ENCODE measurements at places on chromosomes 3 and 15.

GRCh38 chr15:68200016-68200861, 4.9 kb downstream of the CALML4 start:
- no peak for DNase-seq

GRCh38 chr15:75023872-75024636, 664 bp downstream of the PPCDC start:
- no peak for DNase-seq

DNA sequence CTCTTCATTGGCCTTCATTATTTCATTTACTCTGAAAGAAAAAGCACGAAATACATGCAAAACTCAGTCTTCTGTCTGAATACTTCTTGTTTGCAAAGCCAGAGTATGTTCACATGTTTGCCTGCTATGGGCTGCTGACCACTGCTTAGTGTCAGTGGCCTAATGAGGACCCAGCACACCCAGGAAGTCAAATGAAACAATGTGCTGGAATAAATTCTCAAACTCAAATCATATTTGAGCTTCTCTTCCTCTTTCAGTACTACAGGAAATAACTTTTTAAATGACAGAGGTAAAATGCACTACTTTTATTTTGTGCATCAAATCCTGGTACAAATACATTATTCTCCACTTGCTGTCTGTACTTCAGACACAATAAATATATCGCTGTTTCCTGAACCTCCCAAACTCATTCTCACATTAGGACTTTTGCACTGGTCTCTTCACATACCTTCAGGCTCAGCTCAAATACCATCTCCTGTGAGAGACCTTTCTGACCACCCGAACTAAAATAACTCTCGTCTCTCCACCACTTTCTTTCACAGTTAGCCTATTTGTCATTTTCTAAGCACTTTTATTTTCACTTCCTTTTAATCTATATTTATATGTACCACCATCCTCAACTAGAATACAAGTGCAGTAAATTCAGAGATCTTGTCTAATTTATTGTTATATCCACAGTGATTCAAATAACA, 176.8 kb downstream of the TUSC7 start:
- DNase-seq = no peak

DNA sequence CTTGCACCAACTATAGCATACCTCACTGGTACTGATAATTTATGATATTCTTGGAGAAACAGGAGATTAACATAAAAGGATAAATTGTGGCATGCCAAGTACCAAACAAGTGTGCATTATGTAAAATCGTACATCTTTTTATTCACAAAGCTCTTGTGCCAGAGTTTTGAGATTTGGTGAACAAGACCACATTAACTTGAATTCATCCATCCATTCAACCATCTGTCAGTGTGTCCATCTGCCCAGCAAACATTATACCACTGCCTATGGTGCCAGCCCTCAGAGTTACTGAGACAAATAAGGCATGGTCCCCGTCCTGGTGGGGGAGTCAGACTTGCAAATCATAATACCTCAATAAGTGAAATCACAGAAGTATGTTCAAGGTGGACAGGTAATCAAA, 17.0 kb upstream of the NEO1 start:
- DNase-seq = no peak

GRCh38 chr3:149902498-149903139, 68.1 kb downstream of the PFN2 start:
- DNase-seq = no peak

- DNase-seq = no peak
Observed at GRCh38 chr3:17320266-17320665, 422.2 kb downstream of the TBC1D5 start.

- DNase-seq = no peak
Observed at GRCh38 chr3:100720426-100720825, 11.1 kb downstream of the TFG start.

DNA sequence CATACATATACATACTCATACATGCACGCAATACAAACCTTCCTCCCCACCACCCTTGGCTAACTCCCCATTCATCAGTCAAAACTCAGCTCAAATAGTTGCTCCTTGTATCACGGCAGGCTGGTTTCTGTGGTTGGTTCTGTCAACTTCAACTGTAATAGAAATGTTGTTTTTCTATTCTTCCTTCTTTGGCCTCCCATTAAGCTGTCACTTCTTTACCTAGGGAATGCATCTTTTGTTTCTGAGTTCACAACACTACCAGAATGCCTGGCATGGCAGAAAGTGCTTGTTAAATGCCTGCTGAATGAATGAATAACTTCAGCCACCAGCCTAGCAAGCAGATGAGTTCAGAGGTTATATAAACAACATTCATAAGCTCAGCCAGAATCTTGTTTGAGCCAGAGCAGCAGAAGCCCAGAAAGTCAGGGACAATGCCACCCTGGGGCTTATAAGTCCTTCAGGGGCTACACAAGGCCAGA, 63.1 kb downstream of the B3GALNT1 start:
- no peak for DNase-seq

- no peak for DNase-seq
Observed at GRCh38 chr3:108189440-108189839, 32.8 kb downstream of the IFT57 start.

DNA sequence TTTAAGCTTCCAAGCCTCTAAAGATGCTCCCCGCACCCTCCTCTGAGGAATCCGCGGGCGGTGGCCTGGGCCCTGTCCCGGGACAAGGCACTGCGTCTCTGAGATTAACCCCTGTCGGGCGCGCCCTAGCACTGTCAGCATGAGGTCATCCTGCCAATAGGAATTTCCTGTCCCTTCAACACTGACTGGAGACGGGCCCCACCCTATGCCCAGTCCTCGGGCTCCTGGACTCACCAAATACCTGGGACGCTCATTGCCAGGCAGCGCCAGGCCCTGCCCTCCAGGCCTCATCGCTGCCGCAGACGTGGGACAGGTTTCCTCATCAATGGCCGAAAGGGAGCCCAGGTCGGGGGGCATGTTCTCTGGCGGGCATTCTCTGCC, 67.6 kb upstream of the SH3GL3 start:
- DNase-seq = no peak

GRCh38 chr15:100055821-100056220, 286.0 kb downstream of the ADAMTS17 start:
- no peak for DNase-seq

DNA sequence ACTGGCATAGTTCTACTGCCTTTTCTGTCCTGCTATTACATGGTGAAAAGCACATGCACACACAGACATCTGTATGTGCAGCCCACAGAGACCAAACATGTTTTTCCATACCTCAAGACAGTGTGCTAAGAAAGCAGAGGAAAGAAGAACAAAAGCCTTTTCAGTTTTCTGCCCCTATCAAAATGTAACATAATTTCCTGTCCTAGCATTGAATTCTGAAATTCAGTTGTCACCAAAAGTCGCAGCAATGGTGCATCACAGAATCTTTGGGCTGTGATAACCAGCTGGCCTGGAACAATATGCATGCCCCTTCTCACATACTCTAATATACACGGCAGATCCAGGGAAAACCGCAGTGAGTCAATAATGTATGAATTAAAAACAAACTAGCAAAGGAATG, 153.8 kb upstream of the RAP2B start:
- DNase-seq = no peak

DNA sequence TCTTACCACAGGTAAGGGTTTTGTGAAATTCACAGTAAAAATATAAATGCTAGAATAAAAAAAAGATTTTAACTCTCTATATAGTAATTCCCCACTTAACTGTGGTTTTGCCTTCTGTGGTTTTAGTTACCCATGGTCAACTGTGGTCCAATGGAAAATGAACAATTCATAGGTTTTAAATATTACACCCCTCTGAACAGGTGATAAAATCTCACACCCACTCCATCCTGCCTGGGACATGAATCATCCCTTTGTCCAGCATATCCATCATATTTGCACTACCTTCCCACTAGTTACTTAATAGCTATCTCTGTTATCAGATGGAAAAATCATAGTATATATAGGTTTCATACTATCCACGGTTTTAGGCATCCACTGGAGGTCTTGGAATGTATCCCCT, 49.2 kb downstream of the HDGFL3 start:
- no peak for DNase-seq

- DNase-seq = no peak
Observed at GRCh38 chr3:11697701-11698100, 54.0 kb upstream of the VGLL4 start.

GRCh38 chr3:196339493-196340254, 1.5 kb upstream of the TM4SF19 start:
- DNase-seq = no peak

GRCh38 chr3:56753206-56753820, 48.4 kb downstream of the ARHGEF3 start:
- no peak for DNase-seq

DNA sequence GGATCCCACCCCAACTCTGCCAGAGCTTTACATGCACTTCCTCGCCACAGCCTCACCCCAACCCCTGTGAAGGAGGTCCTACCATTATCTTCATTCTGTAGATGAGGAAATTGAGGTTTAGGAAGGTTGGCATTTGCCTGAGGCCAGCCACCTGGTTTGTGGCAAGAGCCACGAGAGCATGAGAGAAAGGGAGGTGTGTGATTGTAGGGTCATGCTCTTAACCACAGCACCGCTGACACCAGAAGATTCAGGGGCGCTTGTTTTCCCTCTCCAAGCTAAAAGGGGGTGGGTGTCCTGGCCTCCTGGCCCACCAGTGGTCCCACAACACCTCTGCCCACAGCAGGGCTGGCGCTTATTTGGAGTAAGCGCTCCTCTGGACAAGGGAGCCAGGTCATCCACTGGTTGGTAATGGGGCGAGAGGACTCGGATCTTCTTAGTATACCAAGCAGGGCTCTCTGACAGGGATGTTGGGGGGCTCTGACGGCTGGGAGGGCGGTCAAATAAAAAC, 691 bp downstream of the RHCG start:
- no peak for DNase-seq

DNA sequence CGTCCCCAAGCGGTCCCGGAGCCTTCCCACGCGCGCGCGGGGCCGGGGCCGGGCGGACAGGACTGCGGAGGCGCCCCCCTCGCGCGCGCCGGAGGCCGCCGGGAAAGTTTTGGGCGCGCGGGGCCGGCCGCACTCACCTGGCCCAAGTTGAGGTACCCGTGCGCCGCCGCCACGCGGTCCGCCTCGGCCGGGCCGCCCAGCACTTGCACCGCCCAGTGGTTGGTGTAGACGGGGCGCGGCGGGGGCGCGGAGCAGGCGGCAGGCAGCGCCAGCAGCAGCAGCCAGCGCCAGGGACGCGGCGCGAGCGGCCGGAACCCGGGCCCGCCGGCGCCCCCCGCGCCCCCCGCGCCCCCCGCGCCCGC, 289 bp downstream of the PCSK6 start:
- no peak for DNase-seq

GRCh38 chr15:29476503-29477080, 207.0 kb upstream of the NSMCE3 start:
- no peak for DNase-seq

DNA sequence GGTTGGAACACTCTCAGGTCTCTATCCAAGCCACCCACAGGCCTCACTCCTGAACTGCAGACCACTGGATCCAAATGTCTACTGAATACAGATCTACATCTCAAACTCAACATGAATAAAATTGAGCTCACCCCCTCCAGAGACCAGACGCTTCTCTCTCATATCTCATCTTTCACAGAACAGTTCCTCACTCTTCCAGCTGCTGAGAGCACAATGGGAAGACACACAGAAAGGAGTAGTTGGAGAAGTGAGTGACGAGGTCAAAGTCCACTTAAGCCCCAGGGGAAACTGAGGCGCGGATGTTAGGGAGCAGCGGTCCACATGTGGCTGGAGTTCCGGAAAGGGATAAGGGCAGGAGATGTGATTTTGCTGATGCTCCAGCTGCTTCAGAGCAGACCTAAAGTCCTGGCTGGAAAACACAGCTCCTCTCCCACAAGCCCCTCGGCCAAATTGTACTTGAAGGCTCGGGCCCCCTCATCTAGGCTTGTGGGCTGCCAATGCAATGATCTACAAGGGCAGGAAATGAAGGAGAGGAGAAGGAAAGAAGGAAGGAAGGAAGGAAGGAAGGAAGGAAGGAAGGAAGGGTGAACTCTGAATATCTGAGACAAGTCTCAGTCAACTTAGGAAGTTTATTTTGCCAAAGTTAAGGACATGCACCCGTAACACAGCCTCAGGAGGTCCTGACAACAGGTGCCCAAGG, 211.2 kb upstream of the TLE3 start:
- DNase-seq = no peak

DNA sequence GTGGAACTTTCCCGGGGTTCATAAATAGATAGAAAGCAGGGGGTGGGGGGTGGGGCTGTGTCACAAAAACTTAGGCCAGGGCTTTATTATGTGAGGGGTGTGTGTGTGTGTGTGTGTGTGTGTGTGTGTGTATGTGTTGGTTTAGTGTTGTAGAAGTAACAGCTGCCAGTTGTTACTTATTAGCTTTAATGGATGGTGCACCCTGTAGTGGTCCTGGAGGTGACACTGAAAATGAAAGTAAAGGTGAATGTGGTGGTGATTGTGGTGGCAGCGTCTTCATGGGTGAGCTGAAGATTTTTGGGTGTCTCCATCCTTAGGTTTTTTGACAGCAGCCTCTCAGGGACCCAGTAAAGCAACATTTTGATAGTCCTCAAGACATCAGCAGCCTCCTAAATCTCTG, 449.9 kb downstream of the PDCD6IP start:
- DNase-seq = no peak

- DNase-seq = no peak
Observed at GRCh38 chr3:95434491-95434890, 1371.6 kb downstream of the NSUN3 start.

GRCh38 chr3:30634761-30635735, 28.6 kb downstream of the TGFBR2 start:
- no peak for DNase-seq

- DNase-seq = no peak
Observed at GRCh38 chr3:44159696-44160300, 81.9 kb upstream of the TOPAZ1 start.

DNA sequence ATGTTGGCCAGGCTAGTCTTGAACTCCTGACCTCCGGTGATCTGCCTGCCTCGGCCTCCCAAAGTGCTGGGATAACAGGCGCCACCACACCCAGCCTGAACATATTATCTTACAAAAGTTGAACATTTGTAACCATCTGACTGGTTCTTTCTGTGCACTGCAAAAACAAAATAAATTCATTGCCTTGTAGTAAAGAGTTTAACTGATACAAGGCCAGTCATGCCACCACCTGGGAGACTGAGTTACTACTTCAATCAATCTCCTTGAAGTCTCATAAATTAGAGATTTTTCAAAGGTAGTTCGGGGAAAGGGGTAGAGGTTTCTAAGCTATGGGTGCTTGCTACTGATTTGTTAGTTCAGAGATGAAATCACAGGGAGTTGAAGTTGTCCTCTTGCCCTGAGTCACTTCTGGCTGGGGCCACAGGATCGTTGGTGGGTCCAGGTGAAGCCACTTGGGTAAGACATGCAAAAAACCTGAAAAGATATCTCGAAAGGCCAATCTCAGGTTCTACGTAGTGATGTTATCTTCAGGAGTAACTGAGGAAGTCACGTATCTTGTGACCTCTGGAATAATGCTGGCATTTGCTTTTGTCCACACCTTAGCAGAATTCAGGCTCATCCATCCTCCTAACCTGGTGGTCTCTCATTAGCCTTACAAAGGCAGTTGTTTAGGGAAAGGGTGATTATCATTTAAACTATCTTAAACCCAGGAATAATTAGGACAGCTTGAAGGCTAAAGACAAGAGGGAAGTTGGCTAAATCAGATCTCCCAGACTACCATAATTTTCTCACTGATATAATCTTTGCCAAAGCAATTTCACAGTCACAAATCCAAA, 33.7 kb downstream of the ZBTB11 start:
- no peak for DNase-seq

Data from activated CD4-positive, CD25-positive, alpha-beta regulatory T cell treated with anti-CD3 and anti-CD28 coated beads, Interleukin-2, amount 50 U/mL, for 72 hours (primary cell).